ENCODE measurements at places on chromosomes 16 and 17. TPM values are rescaled to one million over a fixed set of nuclear protein-coding genes. Genes with fewer than 3 reads are reported as not detected.

DNA sequence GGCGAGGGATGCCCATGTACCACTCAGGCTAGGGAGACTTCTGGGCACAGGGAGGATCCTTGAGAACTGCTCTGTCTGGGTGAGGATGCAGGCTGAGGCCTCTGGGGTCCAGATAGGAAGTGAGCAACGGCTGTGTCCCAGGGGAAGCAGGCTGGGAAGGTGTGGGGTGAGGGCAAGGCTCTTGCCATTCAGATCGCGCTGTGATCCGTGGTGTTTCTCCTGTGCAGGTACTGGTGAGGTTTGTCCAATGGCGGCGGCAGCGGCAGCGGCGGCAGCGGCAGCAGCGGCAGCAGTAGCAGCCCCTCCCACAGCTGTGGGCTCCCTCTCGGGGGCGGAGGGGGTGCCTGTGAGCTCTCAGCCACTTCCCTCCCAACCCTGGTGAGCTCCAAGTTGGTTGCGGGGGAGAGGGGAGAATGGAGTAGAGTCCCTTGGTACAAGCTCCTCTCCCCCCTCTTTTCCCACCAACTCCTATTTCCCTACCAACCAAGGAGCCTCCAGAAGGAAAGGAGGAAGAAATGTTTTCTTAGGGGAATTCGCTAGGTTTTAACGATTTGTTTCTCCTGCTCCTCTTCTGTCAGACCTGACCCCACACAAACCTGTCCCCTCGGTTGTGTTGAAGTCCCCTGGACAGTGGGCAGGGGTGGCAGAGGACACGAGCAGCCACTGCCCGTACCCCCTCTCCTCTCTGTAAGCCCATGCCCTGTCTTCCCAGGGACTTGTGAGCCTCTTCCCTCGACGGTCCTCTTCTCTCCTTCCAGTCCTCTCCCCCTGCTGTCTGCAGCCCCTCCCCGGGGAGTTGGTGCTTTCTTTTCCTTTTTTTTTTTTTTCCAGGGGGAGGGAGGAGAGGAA lies 1.9 kb upstream of the PRRT2 start:
- peaks cover 80% of the 10 kb centered on the region for H3K4me1 ChIP-seq
- no peaks in the 10 kb centered on the region for H3K27me3 ChIP-seq

GRCh38 chr17:32529604-32530003 lies 42.8 kb downstream of the CDK5R1 start:
- DNase-seq: no peak
- no peaks in the 10 kb centered on the region for H3K36me3 ChIP-seq
- no peak overlapping the region for H3K27ac ChIP-seq
- H3K4me3 ChIP-seq: no peak overlapping the region
- H3K4me1 ChIP-seq: peaks cover 17% of the 10 kb centered on the region

DNA sequence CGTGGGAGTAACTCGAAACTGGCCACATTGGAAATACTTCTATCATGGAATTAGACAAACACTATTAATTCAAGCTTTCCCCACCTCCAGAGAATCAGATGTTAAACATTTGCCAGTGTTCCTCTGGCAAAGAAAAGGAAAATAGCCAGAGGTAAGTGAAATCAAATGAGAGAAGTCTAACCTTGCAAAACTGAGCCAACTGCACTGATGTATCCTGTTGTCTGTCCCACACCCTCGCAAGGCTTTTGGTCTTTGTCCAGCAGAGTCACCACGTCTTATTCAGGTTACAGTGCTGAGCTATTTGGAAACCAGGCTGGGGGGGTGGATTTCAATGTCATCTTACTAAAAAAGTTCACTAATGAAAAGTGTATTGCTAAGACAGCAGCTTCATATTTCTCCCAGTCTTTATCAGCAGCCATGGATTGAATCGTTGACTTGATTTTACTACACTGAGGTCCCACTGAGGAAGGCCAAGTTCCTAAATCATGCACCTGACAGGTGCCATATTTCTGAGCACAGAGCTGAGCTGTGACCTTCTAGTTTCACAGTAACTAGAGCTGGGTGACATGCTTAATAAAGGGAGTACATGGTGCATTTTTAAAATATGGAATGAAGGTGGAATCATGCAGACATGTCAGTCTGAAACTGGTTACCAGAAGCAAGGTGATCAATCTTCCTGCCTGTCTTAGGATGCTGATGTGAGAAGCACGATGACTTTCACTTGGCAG lies 85.2 kb upstream of the HSBP1 start:
- H3K4me3 ChIP-seq: no peak overlapping the region
- no peaks in the 10 kb centered on the region for H3K4me1 ChIP-seq
- no peak overlapping the region for H3K27ac ChIP-seq

DNA sequence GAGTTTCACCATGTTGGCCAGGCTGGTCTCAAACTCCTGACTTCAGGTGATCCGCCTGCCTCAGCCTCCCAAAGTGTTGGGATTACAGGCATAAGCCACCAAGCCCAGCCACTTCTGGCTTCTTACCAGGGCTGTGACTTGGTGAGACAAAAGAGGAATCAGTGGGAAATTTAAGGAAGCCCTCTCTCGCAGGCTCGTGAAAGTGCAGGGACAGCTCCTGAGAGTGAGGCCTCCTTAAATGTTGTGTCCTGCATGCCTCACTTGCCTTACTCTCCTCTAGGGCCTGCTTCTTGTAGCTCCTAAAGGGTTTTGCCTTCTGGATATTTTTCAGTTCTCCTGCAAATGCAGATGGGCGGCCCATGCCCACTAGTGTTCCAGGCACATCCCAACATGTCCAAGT lies 5.2 kb downstream of the AHSP start:
- H3K27ac ChIP-seq: no peak overlapping the region
- DNase-seq: no peak
- H3K27me3 ChIP-seq: peaks cover 58% of the 10 kb centered on the region
- H3K4me1 ChIP-seq: peaks cover 9% of the 10 kb centered on the region
- no peaks in the 10 kb centered on the region for H3K36me3 ChIP-seq

WFIKKN1 gene
- total RNA-seq: 0.64 TPM

KRT27 gene
- not detected for total RNA-seq

SLC22A31 gene
- 2.1 TPM for total RNA-seq

Data from CD4-positive, alpha-beta T cell (primary cell).